ENCODE measurements at places on chromosomes 7 and 10.

DNA sequence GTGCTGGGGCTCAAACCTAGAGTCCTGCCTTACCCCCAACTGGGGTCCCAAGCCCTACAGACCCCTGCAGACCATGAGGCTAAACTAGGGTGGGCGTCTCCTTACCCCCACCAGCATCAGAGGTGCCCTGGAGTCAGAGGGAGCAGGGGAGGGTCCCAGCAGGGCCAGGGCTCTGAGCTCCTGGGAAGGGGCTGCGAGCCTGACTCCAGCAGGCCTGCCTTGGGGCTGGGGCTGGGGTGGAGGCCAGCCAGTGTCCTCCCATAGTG is 1.3 kb downstream of the SNCG start:
- no peak for DNase-seq

DNA sequence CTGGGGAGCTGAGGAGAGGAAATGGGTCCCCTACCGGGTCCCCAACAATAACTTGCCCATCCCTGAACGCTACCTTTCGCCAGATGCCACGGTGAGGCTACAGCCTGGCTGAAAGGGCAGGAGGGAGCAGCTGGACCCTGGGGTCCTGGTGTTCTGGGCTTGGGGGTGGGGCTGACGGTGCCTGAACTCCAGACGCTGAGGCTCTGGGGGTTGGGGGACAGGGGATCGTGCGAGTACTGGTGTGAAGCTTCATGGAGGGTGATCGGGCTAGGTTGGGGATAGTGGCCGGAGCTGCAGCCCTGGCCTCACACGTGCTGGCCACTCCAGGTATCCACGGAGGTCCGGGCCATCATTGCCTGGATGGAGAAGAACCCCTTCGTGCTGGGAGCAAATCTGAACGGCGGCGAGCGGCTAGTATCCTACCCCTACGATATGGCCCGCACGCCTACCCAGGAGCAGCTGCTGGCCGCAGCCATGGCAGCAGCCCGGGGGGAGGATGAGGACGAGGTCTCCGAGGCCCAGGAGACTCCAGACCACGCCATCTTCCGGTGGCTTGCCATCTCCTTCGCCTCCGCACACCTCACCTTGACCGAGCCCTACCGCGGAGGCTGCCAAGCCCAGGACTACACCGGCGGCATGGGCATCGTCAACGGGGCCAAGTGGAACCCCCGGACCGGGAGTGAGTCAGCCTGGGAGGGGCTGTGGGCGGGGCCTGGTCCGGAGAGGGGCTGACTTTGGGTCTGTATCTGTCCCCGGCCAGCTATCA is 8.3 kb downstream of the AEBP1 start:
- DNase-seq, result no peak

DNA sequence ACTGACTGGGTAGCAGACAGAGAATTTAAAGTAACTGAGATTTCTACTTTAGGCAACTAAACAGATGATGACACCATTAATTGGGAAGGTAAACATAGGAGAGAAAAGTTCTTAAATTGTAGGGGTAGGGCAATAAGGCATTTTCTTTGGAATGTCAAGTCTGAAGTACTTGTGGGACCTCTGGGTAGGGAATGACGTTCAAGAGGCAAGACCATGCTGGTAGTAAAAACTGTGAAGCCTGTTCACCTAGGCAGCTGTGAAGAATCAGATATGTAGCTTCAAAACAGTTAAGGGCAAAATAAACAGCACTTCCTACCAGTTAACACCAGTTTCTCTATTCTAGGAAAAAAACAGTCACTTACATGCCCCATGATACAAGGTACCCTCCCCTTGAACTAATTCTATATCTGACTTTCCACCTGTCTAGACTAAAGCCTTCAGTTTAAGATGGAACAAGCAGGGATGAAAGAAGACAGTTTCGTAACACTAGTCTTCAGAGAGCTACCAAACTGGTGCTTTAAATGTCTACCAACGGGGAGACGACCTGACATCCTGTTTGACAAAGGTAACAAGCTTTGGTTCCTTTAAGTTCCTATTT is 63.1 kb upstream of the KCNIP2 start:
- no peak for DNase-seq

DNA sequence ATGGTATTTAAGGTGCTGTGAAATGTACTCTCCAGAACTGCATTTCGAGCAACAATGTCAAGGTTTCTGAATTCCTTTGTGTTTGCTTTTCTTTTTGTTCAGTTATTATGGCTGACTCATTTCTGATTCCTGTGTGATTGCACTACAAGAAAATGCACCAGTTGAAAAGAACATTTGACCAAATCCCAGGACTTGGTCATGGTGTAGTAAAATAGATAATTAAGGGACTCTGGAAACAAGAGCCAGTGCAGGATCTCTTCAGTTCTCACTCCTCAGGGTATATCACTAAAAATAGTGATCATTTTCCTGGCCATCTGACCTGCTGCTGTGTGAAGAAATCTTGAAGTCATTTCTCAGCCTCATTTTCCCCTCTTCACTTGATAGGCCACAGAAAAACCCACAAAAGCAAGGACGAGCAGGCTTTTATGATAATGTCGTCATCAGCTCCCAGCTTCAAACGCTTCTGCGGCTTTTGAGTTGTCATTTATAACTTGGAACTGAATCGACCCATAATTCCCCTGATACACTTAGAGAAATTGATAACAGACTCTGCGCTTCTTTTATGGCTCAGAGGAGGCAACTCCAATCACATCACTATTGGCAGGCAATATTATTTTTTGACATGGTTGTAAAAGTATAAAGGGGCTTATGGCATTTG is 274.7 kb downstream of the HDAC9 start:
- DNase-seq, result no peak

- DNase-seq, result no peak
Measured at GRCh38 chr7:23044581-23044980, 30.7 kb upstream of the HYCC1 start.

DNA sequence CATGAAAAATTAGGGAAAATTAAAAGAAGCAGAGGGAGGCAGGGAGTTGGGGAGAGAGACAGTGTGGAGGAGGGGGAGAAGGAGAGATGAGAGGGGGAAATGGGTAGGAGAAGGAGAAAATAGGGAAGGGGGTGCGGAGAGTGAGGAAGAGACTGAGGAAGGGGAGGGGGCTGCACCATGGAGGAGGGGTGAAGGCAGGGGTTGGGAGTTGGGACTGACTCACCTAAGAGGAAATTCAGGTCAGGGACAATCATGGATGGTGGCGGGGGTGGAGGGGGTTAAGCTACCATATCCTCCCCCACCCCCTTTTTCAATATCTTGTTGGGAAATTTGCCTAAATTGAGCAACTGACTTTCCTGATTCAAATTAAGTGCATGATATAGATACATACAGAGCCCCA is 8.0 kb downstream of the GRK5 start:
- no peak for DNase-seq

GRCh38 chr10:20443094-20443493 is 454.0 kb downstream of the NEBL start:
- DNase-seq, result no peak

DNA sequence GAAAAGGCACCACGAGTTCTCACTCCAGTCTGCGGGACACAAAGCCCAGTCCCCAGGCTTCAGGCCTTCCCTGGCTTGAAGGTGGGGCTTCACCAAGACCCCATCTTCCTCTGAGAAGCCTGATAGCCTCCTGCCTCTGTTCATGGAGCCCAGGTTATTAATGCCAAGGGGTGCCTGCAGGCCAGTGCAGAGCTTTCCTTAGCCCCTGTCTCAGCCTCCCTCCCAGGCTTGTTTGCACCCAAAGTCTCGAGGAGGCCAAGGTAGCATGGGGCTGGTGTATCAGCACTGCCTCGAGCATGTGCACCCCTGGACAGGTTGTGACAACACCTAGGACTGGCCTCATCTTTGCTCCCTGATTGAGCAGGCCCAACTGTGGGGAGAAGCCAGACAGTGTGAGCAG is 108.1 kb upstream of the PCDH15 start:
- DNase-seq, result no peak

GRCh38 chr10:69073026-69073425 is 14.9 kb upstream of the SRGN start:
- DNase-seq, result no peak

- DNase-seq, result no peak
Measured at GRCh38 chr10:129972966-129973673, 9.0 kb upstream of the EBF3 start.

GRCh38 chr10:32331606-32332005 is 15.4 kb downstream of the EPC1 start:
- DNase-seq, result no peak

- no peak for DNase-seq
Measured at GRCh38 chr10:83127942-83128575, 1011.2 kb upstream of the GHITM start.

DNA sequence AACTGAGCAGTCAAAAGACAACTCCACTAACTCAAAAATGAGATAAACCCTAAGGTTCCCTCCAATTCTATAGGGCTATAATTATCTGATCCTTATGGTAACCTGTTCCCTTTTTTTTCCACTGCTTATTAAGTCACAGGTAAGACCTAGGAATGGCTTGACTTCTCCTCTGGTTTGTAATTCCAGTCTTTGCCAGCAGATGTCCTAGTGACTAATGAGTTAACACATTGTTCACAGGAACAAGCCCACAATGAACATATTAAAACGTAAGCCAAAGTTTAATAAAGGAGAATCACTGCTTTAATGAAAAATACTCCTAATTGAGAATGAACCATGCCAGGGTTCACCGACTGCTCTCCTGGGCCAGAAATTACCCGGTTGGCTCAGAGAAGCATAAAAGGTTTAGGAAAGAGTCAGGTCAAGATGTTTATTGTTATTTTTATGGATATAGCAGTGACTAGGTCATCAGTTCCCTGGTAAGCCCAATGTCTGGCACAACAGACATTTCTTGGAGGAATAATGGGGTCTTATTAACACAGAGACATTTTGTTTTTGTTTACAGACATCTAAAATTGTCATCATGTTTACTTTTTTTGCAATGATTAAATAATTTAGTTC is 120.1 kb downstream of the ELAPOR2 start:
- DNase-seq, result no peak

DNA sequence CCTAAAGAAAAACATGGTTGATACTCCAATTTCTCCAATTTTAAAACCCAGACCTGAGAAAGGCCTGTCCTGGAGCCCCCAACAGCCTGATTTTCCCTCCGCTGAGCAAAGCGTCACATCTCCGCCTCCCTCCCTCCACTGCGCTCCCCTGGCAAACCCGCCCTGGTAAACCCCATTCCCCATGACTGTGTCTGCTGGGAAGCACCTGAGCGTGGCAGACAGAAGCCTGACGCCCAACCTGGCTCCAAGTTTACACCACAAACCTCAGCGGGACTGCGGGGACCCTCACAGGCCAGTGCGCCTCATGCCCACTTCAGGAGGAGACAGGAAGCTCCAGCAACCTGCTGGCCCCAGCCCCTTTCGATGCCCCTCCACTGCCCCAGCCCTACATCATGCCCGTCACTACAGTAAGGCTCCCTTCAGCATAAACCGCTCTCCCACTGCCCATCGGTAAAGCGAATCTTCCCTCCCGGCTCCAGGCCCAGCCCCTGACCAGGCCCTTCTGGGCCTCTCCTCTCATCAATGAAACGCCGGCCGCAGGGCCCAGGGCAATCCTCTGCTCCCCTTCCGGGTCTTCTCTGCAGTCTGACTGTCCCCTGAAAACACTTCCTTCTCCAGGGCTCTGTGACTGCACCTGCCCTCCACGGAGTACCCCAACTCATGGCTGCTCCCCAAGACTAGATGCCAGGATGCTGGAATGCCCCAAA is 233.3 kb downstream of the MAD1L1 start:
- no peak for DNase-seq

DNA sequence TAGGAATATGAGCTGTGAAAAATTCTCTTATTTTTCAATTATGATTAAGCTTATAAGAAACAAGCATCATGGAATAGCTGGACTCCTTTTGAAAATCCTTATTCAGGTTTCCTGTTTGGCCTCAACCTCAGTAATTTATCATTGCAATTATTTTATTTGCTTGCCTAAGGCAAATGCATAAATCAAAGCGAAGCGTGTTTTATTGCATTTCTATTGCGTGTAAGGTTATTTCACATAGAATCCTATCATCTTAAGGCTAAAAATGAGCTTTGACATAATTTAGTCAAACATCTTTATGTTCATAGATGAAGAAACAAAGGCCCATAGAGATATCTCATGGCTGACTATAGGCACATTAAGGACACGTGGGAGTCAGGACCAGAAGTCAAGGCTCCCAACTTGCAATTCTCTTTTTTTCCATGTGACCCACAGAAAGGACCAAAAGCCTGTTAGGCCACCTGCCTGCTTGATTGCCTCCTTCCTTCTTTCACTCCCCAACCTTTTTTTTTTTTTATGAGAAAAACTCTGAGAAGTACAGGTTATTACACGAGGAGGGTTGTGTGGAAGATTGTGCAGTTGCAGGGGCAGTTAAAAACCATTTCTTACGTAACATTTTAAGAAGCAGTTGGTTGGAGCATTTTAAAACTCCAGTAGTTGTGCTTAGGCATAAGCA is 261.0 kb downstream of the HDAC9 start:
- no peak for DNase-seq

DNA sequence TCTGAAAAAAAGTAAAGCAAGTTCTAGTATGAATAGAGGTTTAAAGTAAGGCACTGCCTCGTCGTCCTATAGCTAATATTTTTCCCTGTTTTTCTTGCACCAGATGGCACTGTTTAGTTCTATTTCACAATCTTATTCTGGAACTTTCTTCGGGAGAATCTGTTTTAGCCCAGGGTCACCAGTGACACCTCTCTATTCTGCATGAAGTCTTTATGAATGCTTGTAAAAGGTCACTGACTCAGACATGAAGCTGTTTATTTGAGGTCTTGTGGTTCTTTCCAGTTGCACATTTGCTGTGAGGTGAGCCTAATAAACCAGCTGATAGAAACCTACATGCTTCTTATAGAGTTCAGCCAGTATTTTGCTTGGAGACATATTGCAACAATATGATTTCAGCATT is 444.3 kb downstream of the AUTS2 start:
- no peak for DNase-seq

- DNase-seq, result no peak
Measured at GRCh38 chr7:157483971-157484410, 147.2 kb downstream of the DNAJB6 start.

- no peak for DNase-seq
Measured at GRCh38 chr10:4294996-4295792, 510.2 kb upstream of the KLF6 start.

DNA sequence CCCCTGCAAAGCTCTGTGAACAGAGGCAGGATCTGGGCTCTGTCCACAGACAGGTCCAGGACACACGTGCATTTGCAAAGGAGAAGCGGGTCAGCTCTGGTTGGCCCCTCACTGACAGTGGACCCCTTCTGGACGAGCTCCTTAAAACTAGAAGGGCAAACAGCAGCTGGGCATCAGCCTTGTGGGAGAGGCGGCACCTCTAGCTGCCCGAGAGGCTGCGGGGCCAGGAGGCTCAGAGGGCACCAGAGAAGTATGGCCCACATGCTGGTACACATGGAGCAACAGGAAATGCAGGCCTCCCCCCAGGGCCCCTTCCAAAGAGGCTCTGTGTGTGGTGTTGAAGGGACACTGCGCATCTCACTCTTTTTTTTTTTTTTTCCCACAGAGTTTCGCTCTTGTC is 233.0 kb upstream of the TCERG1L start:
- no peak for DNase-seq

DNA sequence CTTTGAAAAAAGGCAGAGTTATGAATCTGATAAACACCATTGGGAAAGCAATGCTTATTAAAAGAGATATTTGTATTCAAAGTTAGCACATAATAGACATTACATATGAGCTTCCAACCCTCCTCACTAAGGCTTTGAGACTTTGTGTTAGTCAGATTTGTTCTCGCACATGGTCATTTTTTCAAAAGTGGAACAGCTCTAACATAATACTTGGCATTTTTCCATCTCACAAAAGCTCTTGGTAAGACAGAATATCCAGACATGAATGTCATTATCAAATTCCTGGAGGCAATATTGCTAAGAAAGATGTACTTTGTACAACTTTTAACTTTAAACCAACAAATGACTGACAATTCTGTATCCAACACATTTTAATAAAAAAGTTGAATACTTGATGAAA is 292.4 kb upstream of the SMIM30 start:
- no peak for DNase-seq
